SJSA1 (cell line): ENCODE measurements at places on chromosomes 4 and X. TPM values are rescaled to one million over a fixed set of nuclear protein-coding genes. Genes with fewer than 3 reads are reported as not detected.
A peak's percentile ranks its signal among the peaks of the same experiment; 100 is the strongest.

DNA sequence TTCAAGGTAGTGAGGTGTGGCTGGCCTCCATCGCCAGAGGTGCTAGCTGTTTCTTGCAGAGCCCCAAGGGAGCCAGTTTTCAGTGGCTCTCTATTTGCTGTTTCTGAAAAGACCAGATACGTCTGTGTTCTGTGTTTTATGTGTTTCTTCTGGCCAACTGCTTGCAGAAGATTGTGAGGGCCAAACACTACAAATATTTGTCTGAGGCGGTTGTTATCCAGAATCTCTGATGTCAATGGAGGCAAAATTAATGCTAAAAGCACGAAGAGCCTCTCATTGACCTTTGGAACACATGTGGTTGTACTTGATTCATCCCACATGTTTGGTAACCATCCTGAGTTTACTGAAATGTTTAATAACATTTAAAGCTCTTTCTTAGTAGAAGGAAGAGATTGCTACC, 113.9 kb downstream of the CT47B1 start:
- no peak for DNase-seq
- H3K27me3 ChIP-seq: no peaks in the 10 kb centered on the region
- H3K27ac ChIP-seq: no peak overlapping the region
- no peaks in the 10 kb centered on the region for H3K4me1 ChIP-seq

GRCh38 chrX:133359466-133359865, 55.8 kb downstream of the GPC4 start:
- H3K36me3 ChIP-seq: no peaks in the 10 kb centered on the region
- no peak overlapping the region for H3K27ac ChIP-seq
- no peak overlapping the region for H3K4me3 ChIP-seq
- no peaks in the 10 kb centered on the region for H3K27me3 ChIP-seq

GRCh38 chrX:39661116-39661907, 436.4 kb downstream of the BCOR start:
- H3K27ac ChIP-seq: no peak overlapping the region
- H3K27me3 ChIP-seq: no peaks in the 10 kb centered on the region
- H3K4me3 ChIP-seq: no peak overlapping the region
- no peak for DNase-seq

- no peak for DNase-seq
- no peak overlapping the region for H3K4me3 ChIP-seq
- no peaks in the 10 kb centered on the region for H3K36me3 ChIP-seq
- no peaks in the 10 kb centered on the region for H3K27me3 ChIP-seq
- no peak overlapping the region for H3K27ac ChIP-seq
- H3K4me1 ChIP-seq: no peaks in the 10 kb centered on the region
Measured at GRCh38 chr4:148782284-148782683, 340.1 kb upstream of the NR3C2 start.

DNA sequence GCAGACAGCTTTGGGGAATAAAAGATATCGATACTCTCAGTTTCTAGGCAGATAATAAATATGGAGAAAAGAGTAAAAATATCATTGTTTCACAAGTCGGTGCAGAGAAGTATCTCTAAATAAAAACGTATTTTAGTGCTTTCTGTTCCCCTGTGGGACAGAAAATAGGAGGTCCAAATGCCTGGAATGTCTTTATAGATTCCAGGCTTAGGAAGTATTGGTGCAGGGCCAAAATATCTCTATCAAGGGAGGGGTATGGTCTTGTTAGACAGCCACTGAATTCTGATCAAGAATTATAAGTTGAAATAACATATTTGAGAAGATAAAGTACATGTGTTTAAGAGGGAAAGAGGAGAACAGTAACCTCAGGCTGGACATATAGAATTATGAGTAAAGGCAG, 596.4 kb downstream of the PCDH18 start:
- H3K27me3 ChIP-seq: no peaks in the 10 kb centered on the region
- H3K4me1 ChIP-seq: no peaks in the 10 kb centered on the region
- no peaks in the 10 kb centered on the region for H3K36me3 ChIP-seq
- DNase-seq: no peak
- H3K4me3 ChIP-seq: no peak overlapping the region
- H3K27ac ChIP-seq: no peak overlapping the region

DNA sequence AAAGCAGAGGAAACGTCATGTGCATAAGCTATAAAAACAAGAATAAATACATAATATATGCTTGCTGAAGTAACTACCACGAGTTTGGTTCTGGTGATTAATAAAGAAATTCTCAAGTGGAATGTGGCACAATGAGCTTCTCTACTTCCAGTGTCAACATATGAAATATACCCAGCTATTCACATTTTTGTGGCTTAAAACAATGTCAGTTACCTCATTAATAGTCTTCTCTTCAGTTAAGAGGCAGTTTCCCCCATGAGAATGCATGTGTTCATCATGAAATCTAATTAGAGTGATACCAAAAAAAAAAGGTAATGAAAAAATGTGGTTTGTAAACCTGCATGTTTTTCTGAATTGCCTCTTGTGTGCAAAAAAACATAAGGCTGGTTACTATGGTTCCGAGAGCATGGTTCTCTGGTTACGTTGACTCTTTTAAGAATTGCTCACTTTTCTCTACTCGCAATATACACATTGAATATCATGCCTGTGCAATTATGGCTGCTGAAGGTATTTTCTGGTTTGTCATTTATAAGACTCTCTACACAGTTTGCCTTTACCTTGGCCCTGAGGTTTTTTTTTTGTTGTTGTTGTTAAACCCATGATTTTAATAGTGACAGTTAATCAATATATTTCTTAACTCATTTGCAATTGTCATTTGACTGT, 108.2 kb downstream of the PCDH7 start:
- no peaks in the 10 kb centered on the region for H3K27me3 ChIP-seq
- H3K4me3 ChIP-seq: no peak overlapping the region
- H3K4me1 ChIP-seq: no peaks in the 10 kb centered on the region
- DNase-seq: no peak

GRCh38 chr4:7334521-7335275, 100.0 kb downstream of the PSAPL1 start:
- no peak overlapping the region for H3K27ac ChIP-seq
- H3K4me1 ChIP-seq: peaks cover 9% of the 10 kb centered on the region
- H3K36me3 ChIP-seq: no peaks in the 10 kb centered on the region
- no peaks in the 10 kb centered on the region for H3K27me3 ChIP-seq
- no peak overlapping the region for H3K4me3 ChIP-seq
- DNase-seq: no peak

DNA sequence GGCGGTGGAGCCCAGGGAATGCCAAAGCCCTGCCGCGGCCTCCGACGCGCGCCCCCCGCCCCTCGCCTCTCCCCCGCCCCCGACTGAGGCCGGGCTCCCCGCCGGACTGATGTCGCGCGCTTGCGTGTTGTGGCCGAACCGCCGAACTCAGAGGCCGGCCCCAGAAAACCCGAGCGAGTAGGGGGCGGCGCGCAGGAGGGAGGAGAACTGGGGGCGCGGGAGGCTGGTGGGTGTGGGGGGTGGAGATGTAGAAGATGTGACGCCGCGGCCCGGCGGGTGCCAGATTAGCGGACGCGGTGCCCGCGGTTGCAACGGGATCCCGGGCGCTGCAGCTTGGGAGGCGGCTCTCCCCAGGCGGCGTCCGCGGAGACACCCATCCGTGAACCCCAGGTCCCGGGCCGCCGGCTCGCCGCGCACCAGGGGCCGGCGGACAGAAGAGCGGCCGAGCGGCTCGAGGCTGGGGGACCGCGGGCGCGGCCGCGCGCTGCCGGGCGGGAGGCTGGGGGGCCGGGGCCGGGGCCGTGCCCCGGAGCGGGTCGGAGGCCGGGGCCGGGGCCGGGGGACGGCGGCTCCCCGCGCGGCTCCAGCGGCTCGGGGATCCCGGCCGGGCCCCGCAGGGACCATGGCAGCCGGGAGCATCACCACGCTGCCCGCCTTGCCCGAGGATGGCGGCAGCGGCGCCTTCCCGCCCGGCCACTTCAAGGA, at the start of gene FGF2:
FGF2 (plus strand) TSS at position 279 of the 705 bp plus-strand sequence; CDS start at position 623, 344 bp downstream.
- H3K27me3 ChIP-seq: no peaks in the 10 kb centered on the region
- peaks cover 25% of the 10 kb centered on the region for H3K36me3 ChIP-seq
- H3K27ac ChIP-seq: peak within 1 kb of the TSS; percentile 72

DNA sequence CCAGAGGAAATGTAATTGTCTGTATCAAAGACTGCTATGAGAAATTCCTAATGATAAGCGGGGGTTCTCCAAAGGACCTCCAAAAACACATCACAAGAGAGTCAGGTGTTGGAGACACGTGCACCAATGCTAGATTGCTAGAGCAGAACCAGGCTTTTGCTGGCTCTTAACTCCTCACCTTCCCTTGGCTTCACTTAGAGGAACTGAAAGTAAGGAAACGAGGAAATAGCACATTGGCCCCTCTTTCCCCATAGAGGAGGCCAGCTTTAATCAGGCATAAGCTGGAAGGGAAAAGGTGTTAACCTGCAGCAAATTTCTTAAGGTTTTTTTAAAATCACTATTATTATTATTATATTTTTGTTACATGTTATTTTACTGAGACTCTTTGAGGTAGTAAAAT, 13.6 kb downstream of the OTC start:
- no peaks in the 10 kb centered on the region for H3K4me1 ChIP-seq
- H3K4me3 ChIP-seq: no peak overlapping the region
- H3K27me3 ChIP-seq: no peaks in the 10 kb centered on the region
- H3K36me3 ChIP-seq: no peaks in the 10 kb centered on the region
- no peak overlapping the region for H3K27ac ChIP-seq
- DNase-seq: no peak

- peaks cover 16% of the 10 kb centered on the region for H3K4me1 ChIP-seq
- H3K36me3 ChIP-seq: no peaks in the 10 kb centered on the region
- DNase-seq: no peak
- H3K4me3 ChIP-seq: no peak overlapping the region
- no peak overlapping the region for H3K27ac ChIP-seq
Measured at GRCh38 chrX:74529311-74529710, 85.1 kb downstream of the RLIM start.

DNA sequence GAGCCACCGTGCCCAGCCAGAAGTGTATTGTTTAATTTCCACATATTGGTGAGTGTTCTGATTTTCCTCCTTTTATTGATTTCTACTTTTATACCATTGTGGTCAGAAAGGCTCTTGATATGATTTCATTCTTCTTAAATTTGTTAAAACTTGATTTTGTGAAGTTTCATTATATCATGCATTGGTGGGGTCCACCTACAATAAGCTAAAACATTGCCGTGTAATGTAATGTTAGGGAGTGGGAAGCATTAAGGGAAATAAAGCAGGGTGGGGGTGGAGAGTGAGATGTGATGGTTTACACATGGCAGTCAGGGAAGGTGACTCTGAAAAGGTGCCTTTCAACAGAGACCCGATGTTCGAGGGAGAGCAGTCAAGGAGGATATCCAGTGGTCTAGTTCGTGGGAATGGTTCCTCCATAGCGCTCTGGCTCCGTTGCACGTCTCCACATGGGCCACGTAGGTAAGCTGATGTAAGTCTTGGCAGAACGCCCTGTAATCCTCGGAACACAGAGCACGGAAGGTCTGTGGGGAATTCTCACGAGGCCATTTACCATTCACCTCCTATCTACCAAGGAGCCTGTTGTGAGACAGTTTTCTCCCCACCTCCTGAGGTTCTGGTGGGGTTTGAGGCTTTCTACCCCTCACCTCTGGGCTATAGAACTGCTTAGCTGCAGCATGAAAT, 7.7 kb upstream of the WDR13 start:
- no peak for DNase-seq
- H3K4me1 ChIP-seq: peaks cover 22% of the 10 kb centered on the region
- no peaks in the 10 kb centered on the region for H3K36me3 ChIP-seq
- H3K27ac ChIP-seq: no peak overlapping the region
- H3K27me3 ChIP-seq: no peaks in the 10 kb centered on the region

DNA sequence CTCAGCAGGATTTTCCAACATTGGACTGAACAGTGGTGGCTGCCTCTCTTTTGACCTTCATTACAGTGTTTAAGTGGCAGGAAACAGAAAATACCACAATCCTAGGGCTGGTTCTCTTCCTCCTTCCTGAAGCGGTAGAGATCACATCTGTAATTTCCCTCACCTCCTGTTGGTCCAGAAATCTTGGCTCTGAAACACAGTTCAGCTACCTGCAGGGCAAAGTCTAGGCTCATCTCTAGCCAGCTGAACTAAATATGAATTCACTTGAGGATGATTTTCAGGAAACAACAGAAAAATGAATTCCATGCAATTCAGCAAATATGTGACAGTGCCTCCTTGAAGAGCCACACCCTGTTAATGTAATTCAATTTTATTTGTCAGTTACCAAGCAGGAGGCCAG, 531.9 kb downstream of the INPP4B start:
- H3K4me3 ChIP-seq: no peak overlapping the region
- no peaks in the 10 kb centered on the region for H3K4me1 ChIP-seq
- H3K36me3 ChIP-seq: no peaks in the 10 kb centered on the region
- H3K27me3 ChIP-seq: no peaks in the 10 kb centered on the region
- no peak overlapping the region for H3K27ac ChIP-seq
- DNase-seq: no peak

DNA sequence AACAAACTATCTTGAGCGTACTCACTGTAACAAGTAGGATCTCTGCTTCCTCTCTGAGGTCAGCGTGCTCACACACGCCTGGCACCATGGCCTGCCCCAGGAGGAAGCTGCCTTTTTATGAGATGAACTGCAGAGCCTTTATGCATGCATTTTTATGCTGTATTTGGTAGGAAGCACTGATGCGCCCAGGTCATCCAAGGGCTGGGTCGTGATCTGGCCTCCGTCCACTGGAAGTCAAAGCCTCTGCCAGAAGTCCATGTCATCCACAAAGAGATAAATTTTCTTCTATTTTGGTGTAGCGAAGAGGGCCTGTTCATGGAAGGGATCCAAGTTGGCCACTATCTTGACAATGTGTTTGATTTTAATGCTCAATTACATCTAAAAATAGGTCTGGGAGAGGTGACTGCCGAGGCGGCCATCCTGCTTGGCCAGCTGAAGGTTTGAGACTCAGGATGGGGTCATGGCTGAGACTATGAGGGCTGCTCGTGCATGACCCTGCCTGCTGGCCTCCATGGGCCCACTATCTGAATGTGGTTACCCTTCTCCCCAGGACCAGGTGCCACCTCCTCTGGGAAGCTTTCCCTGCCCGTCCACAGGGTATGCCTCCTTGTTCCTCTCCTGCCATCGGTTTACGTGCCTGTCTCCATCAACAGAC, 50.3 kb downstream of the HTRA3 start:
- H3K27ac ChIP-seq: no peak overlapping the region
- no peaks in the 10 kb centered on the region for H3K27me3 ChIP-seq
- no peaks in the 10 kb centered on the region for H3K36me3 ChIP-seq
- H3K4me3 ChIP-seq: no peak overlapping the region
- peaks cover 9% of the 10 kb centered on the region for H3K4me1 ChIP-seq
- DNase-seq: peak; percentile 2

GRCh38 chr4:139154952-139155557, 22.0 kb downstream of the ELF2 start:
- H3K27ac ChIP-seq: no peak overlapping the region
- DNase-seq: no peak
- no peaks in the 10 kb centered on the region; the same call in 1 of the 2 replicates for H3K36me3 ChIP-seq
- no peak overlapping the region for H3K4me3 ChIP-seq

TCEAL8 gene
- 76.1 and 96.0 TPM in 2 replicates for total RNA-seq

P2RY4 gene
- not detected in 2 replicates for total RNA-seq

DNAJB14 gene
- total RNA-seq: 34.0 and 38.9 TPM in 2 replicates

MID1 gene
- 9.4 and 14.8 TPM in 2 replicates for total RNA-seq

LRAT gene
- not detected in 2 replicates for total RNA-seq

PHF8 gene
- 7.8 and 15.0 TPM in 2 replicates for total RNA-seq

GPR119 gene
- not detected in 2 replicates for total RNA-seq

BMPR1B gene
- 0.03 TPM in 1 of 2 replicates, not detected in the other for total RNA-seq
